CD4-positive, CD25-positive, alpha-beta regulatory T cell (primary cell): ENCODE measurements at places on chromosomes 2 and 18.

DNA sequence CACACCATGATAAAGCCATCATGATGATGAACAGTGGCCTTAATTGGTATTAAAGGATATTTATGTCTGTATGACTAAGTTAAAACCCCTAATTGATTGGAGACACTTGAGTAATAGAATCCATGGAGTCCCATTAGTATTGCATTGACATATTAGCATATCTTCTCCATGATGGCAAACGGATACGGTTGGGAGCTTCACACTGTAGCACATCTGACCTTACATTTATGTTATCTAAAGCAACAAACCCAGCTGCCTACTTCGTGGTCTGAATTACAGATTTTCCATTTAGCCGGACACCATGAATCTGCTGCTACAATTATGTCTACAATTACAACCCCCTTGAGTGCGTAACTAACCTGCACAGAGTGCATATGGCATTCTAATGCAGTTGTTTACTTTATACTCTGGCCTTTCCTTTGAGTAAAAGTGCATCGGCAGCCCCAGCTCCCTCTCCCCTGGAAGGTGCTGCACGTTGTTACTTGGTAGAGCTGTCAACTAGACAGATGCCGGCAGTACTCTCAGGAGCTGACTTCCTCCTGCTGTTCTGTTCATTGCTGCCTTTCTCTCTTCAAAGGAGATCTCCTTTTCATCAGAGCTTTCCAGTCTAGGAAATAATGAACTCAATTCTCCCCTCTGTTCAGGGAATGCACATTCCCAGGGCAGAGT is 92.1 kb downstream of the LRRC30 start:
- H3K4me3 ChIP-seq: no peak overlapping the region
- H3K27me3 ChIP-seq: no peaks in the 10 kb centered on the region
- H3K4me1 ChIP-seq: no peaks in the 10 kb centered on the region
- no peaks in the 10 kb centered on the region for H3K36me3 ChIP-seq
- no peak overlapping the region for H3K27ac ChIP-seq
- DNase-seq: no peak

GRCh38 chr2:158718196-158718585 is 76.9 kb upstream of the DAPL1 start:
- H3K27ac ChIP-seq: no peak overlapping the region
- H3K36me3 ChIP-seq: no peaks in the 10 kb centered on the region
- no peaks in the 10 kb centered on the region for H3K27me3 ChIP-seq
- no peak for DNase-seq

DNA sequence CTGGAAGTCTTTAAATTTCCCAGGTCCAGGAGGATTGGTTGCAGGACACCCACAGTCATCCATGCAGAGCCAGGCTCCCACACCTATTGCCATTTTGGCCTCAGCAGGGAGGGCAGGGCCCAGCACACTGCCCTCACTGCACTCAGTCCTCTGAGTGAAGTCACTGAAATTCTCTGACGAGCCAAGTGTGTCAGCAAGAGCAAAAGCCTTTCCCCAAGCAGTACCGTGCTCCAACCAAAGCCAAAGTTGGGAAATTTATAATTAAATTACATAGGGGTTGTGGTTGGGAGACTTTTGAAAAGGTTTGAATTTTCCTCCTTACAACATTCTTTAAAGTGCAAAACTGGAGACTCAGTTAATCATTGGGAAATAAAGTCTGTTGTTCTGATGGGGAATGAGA is 98.5 kb upstream of the CD226 start:
- no peaks in the 10 kb centered on the region for H3K27me3 ChIP-seq
- no peak overlapping the region for H3K27ac ChIP-seq
- no peaks in the 10 kb centered on the region for H3K4me1 ChIP-seq
- H3K36me3 ChIP-seq: peaks cover 16% of the 10 kb centered on the region
- no peak for DNase-seq

- DNase-seq: no peak
- peak overlapping the region; percentile 62 for H3K4me3 ChIP-seq
- H3K27me3 ChIP-seq: no peaks in the 10 kb centered on the region
- H3K36me3 ChIP-seq: no peaks in the 10 kb centered on the region
- H3K27ac ChIP-seq: peak overlapping the region; percentile 83
These were observed 550 bp upstream of the SFXN5 start for GRCh38 chr2:73072129-73072395.

GRCh38 chr2:234450431-234451124 is 46.3 kb downstream of the ARL4C start:
- no peaks in the 10 kb centered on the region for H3K27me3 ChIP-seq
- DNase-seq: peak; percentile 47
- peak overlapping the region; percentile 100 for H3K4me3 ChIP-seq
- peaks cover 23% of the 10 kb centered on the region for H3K36me3 ChIP-seq
- H3K4me1 ChIP-seq: peaks cover 91% of the 10 kb centered on the region

- DNase-seq: no peak
- H3K27ac ChIP-seq: no peak overlapping the region
- H3K27me3 ChIP-seq: peaks cover 47% of the 10 kb centered on the region
These were observed 16.2 kb upstream of the ZNF512 start for GRCh38 chr2:27566628-27567027.

DNA sequence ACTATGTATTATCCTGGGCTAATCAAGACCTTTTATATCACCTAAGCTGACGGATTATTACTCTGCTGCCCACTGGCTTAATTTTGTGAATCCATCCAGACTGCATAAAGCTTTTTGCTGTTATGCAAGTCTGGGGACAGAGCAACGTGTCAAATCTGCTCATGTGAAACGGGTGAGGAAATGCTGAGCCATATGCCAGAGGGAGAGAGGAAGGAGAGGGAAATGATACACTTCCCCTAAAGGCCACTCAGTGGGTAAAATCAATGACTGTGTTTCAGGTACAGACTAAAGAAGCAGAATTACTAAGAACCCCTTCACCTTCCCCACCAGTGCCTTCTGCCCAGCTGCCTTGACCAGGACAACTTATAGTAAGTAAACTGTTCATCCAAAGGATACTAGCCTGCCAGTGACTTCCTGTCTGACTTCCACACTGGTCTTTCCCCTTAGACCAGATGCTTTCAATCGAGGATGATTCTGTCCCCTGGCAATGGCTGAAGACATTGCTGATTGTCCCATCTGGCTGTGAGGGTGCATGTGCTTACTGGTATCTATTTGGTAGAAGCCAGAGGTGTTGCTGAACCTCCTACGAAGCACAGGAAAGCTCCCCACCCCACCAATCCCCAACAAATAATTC is 43.0 kb downstream of the STAT1 start:
- H3K36me3 ChIP-seq: peaks cover 98% of the 10 kb centered on the region
- H3K27ac ChIP-seq: no peak overlapping the region
- DNase-seq: no peak
- H3K27me3 ChIP-seq: no peaks in the 10 kb centered on the region
- H3K4me3 ChIP-seq: no peak overlapping the region
- H3K4me1 ChIP-seq: no peaks in the 10 kb centered on the region
